ENCODE measurements at places on chromosomes 3 and 15.

DNA sequence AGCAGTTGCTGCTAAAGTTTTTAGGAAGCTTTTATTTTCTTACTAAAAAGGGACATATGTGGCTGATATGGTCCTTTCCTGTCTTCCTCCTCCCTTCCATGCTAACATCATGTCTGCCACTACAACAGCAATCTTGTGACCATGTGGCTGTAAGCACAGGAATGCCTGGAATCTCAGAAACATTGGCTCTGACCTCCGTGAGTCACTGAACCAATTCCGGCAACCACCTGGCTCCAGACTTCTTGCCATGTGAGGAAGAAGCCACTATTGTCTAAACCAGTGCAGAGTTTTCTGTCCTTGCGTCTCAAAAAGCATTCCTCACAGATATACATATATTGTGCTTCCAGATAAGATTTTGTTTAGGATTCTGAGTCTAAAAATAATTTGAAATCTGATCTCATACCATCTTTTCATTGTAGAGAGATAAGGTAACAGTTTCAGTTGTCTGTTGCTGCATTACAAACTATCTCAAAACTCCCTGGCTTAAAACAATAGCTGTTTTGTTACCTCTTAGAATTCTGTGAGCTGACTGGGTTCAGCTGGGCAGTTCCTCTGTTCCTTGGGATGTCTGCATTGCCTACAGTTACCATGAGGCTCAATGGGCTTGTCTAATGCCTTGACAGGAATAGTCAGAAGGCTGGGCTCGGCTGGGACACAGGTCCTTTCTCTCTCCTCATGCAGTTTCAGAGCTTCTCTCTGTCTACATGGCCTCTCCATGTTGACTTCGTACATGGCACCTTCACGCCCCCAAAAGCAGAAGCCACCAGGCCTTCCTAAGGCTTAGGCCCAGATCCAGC lies 77.3 kb upstream of the MAGI1 start:
- no peak for DNase-seq

- DNase-seq: no peak
These were observed 74.9 kb downstream of the SIDT1 start for GRCh38 chr3:113607219-113607596.

DNA sequence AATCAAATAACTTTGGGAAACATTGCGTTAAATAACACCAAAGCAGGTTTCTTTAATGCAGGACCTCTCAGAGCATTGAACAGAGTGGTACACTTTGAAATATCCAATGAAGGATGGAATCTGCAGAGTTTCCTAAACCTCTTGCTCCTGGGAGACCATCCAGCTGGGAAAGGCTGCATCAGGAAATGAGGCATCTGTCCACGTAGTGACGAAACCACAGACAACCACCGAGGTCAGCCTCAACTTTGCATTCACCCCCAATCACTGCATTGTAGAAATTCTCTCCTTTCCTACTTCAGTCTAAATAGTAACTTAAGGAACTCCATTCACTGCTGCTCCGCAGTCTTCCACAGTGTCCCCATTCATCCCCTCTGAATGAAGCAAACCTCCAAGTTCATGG lies 41.5 kb upstream of the CDV3 start:
- DNase-seq: no peak

GRCh38 chr3:14300721-14301399 lies 101.5 kb upstream of the SLC6A6 start:
- no peak for DNase-seq

DNA sequence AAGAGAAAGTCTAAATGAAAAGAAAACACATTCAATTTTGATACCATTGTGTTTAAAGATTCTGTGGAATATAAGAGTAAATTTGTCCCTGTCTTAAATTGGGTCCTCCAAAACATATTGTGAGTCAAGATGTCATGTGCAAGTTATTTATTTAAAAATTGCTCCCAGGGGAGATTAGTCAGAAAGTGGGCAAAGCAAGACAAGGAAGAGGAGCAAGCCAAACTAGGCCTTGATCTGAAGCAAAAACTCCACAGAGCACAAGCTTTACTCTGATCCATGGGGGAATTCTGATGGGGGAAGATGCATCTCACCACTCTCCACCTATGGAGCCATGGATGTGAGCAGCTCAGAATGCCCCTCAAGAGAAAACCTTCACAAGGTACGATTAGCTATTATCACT lies 342.8 kb upstream of the IL12A start:
- no peak for DNase-seq

DNA sequence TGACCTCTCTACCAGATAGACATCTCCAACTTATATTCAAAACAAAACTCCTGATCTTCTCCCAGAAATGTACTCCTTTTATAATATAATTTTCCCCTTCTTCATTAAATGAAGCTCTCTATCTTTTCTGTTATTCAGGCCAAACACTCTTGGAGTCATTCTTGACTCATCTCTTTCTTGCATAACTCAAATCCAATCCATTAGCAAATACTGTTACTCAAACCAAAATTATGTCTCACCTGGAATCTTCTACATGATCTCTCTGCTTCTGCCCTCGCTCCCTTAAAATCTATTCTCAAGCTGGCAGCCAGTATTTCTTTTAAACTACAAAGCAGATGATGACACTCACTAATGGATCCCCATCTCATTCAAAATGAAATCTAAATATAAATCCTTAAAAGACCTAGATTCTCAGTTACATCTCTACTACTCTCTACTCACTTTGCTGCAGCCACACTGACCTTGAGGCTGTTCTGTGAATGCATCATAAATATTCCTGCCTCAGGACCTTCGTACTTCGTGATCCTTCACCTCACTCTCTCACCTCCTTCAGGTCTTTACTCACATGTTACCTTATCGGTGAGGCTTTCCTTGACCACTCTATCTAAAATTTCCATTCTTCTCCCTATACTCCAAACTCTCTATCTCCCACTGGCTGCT lies 160.9 kb downstream of the TBC1D5 start:
- no peak for DNase-seq
